NCI-H1930 (cell line): ENCODE measurements at places on chromosomes 1 and 21.

DNA sequence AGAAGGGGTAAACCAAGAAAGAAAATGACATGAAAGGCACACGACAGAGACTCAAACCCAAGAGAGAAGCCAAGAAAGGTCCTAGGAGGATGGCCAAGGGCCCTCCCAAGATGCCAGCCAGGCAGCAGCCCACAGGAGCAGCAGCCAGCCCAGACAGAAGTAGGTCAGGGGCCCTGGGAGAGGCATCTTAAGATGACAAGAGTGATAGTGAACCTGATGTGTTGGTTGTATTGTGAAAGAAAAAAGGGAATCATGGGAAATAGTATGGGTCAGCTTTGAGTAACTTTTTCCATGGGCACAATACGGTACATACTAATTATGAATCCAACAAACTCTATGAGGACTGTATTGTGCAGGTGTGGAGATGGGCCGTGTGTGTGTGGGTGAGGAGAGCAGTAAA is 3.3 kb downstream of the CCSAP start:
- DNase-seq: no peak

- no peak for DNase-seq
Observed at GRCh38 chr1:29673228-29673500, 436.8 kb downstream of the PTPRU start.

- no peak for DNase-seq
Observed at GRCh38 chr1:65820983-65821382, 28.3 kb downstream of the PDE4B start.

DNA sequence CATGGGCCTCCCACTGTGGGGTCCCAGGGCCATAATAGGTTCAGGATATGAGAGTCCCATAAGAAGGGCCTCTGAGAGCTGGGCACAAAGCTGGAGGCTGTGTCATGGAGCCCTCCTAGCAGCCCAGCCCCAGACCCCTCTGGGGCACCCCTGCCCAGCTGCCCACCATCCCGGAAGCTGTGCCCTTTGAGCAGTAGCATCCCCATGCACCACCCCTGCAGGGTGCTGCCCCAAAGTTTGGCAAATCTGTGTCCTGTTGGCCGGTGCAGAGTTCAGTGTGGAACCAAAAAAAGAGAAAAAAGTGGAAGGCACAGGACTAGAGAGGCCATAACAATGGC is 17.6 kb downstream of the TNNT2 start:
- no peak for DNase-seq
